ENCODE measurements at places on chromosomes 5 and 9. TPM values are rescaled to one million over a fixed set of nuclear protein-coding genes. Genes with fewer than 3 reads are reported as not detected.
A peak's percentile ranks its signal among the peaks of the same experiment; 100 is the strongest.

DNA sequence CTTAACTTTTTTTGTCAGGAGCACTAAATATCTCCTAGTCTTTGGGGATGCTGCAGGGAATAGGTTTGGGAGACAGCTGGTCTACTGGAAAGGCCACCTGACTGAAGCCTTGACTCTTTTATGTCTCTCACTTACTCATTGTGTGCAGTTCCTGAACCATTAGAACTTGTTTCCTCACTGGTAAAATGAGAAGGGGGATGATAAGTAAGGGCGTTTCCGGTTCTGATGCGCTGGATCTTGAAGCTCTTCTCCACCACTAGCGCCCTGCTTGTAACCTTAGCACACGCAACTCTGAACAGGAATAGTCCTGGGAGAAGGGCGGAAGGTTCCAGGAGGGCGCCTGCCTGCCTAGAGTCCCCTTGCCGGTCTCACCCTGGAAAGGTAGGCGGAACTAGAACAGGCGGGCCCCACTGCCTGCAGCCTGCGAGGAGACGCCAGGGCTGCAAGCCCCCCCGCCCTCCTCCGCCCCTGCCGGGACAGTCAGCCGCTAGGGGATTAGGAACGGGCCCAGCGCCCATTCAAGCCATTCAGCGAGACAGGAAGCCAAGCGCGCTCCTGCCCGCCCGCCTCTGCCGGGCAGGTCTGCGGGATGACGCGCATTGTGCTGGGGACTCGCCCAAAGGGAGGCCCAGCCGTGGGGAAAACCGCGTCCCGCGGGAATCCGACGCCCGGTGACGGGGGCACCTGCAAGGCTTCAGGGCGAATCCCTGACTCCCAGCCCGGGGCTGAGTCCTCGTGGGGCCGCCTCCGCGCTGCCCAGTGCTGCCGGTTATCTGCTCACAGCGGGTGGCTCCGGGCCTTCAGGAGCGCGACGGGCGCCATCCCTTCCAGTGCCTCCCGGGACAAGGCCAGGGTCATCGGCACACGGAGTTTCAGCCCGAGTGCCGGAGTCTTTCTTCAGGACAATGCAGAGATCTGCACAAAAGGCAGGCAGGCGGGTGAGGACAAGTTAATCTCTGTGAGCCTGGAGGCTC lies 44.0 kb upstream of the XPA start:
- H3K4me3 ChIP-seq: peak overlapping the region; percentile 20
- H3K27me3 ChIP-seq: no peaks in the 10 kb centered on the region
- H3K4me1 ChIP-seq: peaks cover 10% of the 10 kb centered on the region
- peak overlapping the region; percentile 51 for H3K27ac ChIP-seq

DNA sequence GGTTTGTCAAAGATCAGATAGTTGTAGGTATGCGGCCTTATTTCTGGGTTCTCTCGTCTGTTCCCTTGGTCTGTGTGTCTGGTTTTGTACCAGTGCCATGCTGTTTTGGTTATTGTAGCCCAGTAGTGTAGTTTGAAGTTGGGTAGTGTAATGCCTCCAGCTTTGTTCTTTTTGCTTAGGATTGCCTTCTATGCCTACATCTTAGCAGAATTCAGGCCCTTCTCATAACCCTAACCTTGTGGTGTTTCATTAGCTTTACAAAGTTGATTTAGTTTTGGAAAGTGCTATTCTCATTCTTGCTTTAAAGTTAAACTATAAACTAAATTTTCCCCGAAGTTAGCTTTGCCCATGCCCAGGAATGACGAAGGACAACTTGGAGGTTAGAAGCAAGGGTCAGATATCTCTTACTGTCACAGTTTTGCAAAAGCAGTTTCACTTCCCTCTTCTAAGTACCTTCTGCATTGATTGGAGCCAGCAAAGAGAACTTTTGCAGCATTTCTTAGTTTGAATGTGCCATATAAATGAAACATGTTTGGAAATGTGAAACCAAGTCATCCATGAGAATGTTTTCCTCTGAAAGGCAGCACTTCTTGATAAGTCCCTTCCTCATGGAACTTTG lies 274.3 kb upstream of the DMRT1 start:
- no peak overlapping the region for H3K27ac ChIP-seq
- H3K36me3 ChIP-seq: no peaks in the 10 kb centered on the region
- no peak for DNase-seq
- H3K4me1 ChIP-seq: peaks cover 16% of the 10 kb centered on the region

TMEM215 gene
- 0.43 TPM for total RNA-seq

KIF4B gene
- total RNA-seq: not detected

DNA sequence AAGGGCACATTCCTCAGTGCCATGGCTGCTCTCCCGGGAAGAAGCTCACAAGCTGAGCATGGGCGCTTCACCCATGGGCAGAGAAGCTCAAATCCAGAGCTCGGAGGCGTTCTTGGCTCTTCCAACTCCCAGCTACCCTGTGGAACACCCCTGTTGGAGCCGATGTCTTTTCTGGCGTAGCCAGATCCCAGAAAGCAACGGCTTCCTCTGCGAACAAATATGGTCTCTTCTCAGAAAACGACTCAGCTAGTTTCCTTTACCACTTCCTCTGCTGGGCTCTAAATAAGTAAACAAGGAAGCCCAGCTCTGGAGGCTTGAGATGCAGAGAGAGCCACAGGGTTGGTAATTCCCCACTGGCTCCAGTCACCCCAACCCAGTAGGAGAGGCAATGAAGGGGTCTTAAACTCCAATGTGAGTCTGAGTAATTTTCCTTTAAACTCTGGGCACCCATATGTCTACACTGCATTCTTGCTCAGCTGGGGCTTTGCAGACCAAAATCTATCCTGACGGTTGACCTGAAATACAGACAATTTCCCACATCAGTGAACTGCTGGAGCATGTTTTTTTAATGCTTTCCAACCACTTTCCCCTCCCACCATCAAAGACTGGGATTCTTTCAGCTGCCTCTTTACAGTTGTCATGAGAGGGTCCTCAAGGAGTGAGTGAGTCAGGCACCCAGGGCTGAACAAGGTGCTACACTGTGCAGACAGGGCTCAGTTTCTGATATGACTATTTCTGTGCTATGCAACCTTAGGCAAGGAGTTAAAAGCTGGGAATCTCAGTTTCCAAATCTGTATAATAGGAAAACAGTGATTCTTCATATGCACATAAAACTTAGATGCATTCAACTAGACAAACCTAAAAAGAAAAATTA lies at the start of gene LCP2:
LCP2 (minus strand) TSS at position 189 of the 874 bp plus-strand sequence; CDS start at position 23, 166 bp downstream.
- no peak within 1 kb of the TSS for H3K4me3 ChIP-seq
- no peaks in the 10 kb centered on the region for H3K27me3 ChIP-seq
- no peaks in the 10 kb centered on the region for H3K36me3 ChIP-seq
- no peak within 1 kb of the TSS for H3K27ac ChIP-seq
- no peak for DNase-seq

GRCh38 chr5:155343468-155343867 lies 329.9 kb downstream of the KIF4B start:
- no peak for DNase-seq
- H3K4me1 ChIP-seq: no peaks in the 10 kb centered on the region
- H3K4me3 ChIP-seq: no peak overlapping the region

- no peak overlapping the region for H3K27ac ChIP-seq
- H3K4me3 ChIP-seq: no peak overlapping the region
- no peaks in the 10 kb centered on the region for H3K27me3 ChIP-seq
Observed at GRCh38 chr5:116482394-116482793, 92.2 kb downstream of the SEMA6A start.

- H3K4me3 ChIP-seq: no peak overlapping the region
- no peak overlapping the region for H3K27ac ChIP-seq
- H3K36me3 ChIP-seq: no peaks in the 10 kb centered on the region
- no peak for DNase-seq
- peaks cover 28% of the 10 kb centered on the region for H3K4me1 ChIP-seq
Observed at GRCh38 chr9:93949694-93950449, 5.3 kb downstream of the BARX1 start.

DNA sequence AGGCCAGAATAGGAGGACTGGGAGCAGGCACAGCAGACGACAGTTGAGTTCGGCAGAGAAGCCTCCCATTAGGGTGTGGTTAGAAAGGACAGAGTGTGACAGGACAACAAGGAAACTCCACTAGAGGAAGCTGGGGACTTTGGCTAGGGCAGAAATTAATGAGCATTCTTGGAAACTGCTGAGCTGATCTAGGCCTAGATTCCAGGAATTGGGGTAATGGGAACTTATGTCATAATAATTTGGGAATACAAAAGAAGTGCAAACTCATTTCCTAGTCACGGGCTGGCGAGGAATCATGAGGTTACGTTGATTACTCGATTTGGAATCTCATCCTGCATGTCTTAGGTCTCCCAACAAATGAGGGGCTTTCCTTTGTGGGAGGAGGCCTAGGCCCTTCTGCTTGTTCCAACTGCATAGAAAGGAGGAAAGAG lies 144.6 kb upstream of the RPS23 start:
- H3K4me1 ChIP-seq: peaks cover 14% of the 10 kb centered on the region
- DNase-seq: no peak
- no peak overlapping the region for H3K4me3 ChIP-seq
- H3K27ac ChIP-seq: no peak overlapping the region
- H3K36me3 ChIP-seq: no peaks in the 10 kb centered on the region

- peaks cover 7% of the 10 kb centered on the region for H3K4me1 ChIP-seq
- H3K27ac ChIP-seq: no peak overlapping the region
- no peaks in the 10 kb centered on the region for H3K36me3 ChIP-seq
- peak; percentile 24 for DNase-seq
Observed at GRCh38 chr9:83537331-83538171, 650 bp downstream of the FRMD3 start.

DNA sequence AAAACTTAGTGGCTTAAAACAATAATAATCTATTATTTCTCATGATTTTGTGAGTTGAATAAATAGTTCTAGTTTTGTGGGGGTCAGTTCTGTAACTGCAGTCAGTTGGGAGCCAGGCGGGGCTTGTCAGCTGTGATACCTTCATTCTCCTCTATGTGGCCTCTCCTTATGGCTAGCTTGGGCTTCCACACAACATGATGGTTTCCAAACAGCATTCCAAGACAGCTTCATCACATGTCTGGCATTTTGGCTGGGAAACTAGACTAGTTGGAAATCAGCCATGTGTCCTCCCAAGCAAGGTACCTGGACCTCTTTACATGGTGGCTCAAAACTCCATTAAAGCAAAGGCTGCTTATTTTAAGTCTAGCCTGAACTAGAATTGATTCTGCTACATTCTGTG lies 61.4 kb upstream of the RANBP3L start:
- DNase-seq: no peak
- H3K36me3 ChIP-seq: no peaks in the 10 kb centered on the region
- no peak overlapping the region for H3K27ac ChIP-seq

GAS1 gene
- 61.3 TPM for total RNA-seq

DNA sequence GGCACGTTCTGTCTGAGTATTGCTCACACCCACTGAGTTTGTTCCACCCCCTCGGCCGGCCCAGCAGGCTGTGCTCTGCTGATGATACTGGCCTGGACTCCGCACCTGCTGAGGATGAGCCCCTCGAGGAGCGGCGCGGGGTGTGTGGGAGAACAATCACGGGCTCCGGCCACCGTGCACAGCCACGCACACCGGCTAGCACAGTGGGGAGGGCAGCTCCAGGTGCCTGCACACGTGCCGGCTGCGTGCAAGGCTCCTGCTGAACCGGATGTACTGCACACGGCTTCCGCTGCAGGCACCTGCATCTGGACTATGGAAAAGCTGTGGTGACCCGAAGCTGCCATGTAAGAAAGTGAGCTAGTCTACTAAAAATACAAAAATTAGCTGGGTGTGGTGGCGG lies 485.2 kb upstream of the CDH9 start:
- no peaks in the 10 kb centered on the region for H3K27me3 ChIP-seq
- H3K36me3 ChIP-seq: no peaks in the 10 kb centered on the region
- no peaks in the 10 kb centered on the region for H3K4me1 ChIP-seq
- DNase-seq: no peak
- no peak overlapping the region for H3K27ac ChIP-seq
- no peak overlapping the region for H3K4me3 ChIP-seq

- H3K4me3 ChIP-seq: no peak overlapping the region
- DNase-seq: no peak
- no peak overlapping the region for H3K27ac ChIP-seq
- no peaks in the 10 kb centered on the region for H3K36me3 ChIP-seq
Observed at GRCh38 chr5:62985749-62986148, 407.1 kb downstream of the LRRC70 start.

- peaks cover 16% of the 10 kb centered on the region for H3K27me3 ChIP-seq
- H3K4me3 ChIP-seq: no peak overlapping the region
- H3K27ac ChIP-seq: no peak overlapping the region
- DNase-seq: no peak
Observed at GRCh38 chr5:178116143-178116885, 3.0 kb downstream of the N4BP3 start.

ZNF346 gene
- 13.1 TPM for total RNA-seq

All from hepatocyte (in vitro differentiated cells).